ENCODE measurements at places on chromosomes 11 and 22. TPM values are rescaled to one million over a fixed set of nuclear protein-coding genes. Genes with fewer than 3 reads are reported as not detected.

MISFA gene
- 4.0 TPM for total RNA-seq

DCDC1 gene
- 0.47 TPM for total RNA-seq

ARHGAP42 gene
- total RNA-seq = 0.32 TPM

OR4C46 gene
- not detected for total RNA-seq

CDC42EP1 gene
- total RNA-seq = 1.9 TPM

ELF5 gene
- total RNA-seq = not detected

SF1 gene
- 406 TPM for total RNA-seq

LDLRAD3 gene
- total RNA-seq = 0.27 TPM

TRPC6 gene
- total RNA-seq = not detected

LBHD1 gene
- total RNA-seq = 16.6 TPM

LAYN gene
- 6.3 TPM for total RNA-seq

DNAJB13 gene
- 0.32 TPM for total RNA-seq

LRRC32 gene
- 0.30 TPM for total RNA-seq

RANBP1 gene
- 349 TPM for total RNA-seq

SOX10 gene
- not detected for total RNA-seq

LRRC74B gene
- not detected for total RNA-seq

OR6T1 gene
- not detected for total RNA-seq

TMPRSS4 gene
- total RNA-seq = not detected

RASSF10 gene
- not detected for total RNA-seq

PKNOX2 gene
- not detected for total RNA-seq

APOA5 gene
- total RNA-seq = not detected

C22orf42 gene
- total RNA-seq = not detected

SLC22A9 gene
- not detected for total RNA-seq

MYBPC3 gene
- not detected for total RNA-seq

OR4C11 gene
- total RNA-seq = not detected

AMOTL1 gene
- 1.2 TPM for total RNA-seq

PGA5 gene
- not detected for total RNA-seq

MED17 gene
- 38.4 TPM for total RNA-seq

CHRM1 gene
- not detected for total RNA-seq

GSTT2B gene
- not detected for total RNA-seq

GAL gene
- total RNA-seq = 0.59 TPM

MYOD1 gene
- not detected for total RNA-seq

SPTBN2 gene
- total RNA-seq = 1.4 TPM

MPPED2 gene
- 0.54 TPM for total RNA-seq

C22orf31 gene
- not detected for total RNA-seq

CD6 gene
- total RNA-seq = 227 TPM
